ENCODE measurements at places on chromosomes 7 and 10. TPM values are rescaled to one million over a fixed set of nuclear protein-coding genes. Genes with fewer than 3 reads are reported as not detected.

GRCh38 chr7:118949031-118949430, 724.5 kb downstream of the ANKRD7 start:
- DNase-seq, result no peak

DNA sequence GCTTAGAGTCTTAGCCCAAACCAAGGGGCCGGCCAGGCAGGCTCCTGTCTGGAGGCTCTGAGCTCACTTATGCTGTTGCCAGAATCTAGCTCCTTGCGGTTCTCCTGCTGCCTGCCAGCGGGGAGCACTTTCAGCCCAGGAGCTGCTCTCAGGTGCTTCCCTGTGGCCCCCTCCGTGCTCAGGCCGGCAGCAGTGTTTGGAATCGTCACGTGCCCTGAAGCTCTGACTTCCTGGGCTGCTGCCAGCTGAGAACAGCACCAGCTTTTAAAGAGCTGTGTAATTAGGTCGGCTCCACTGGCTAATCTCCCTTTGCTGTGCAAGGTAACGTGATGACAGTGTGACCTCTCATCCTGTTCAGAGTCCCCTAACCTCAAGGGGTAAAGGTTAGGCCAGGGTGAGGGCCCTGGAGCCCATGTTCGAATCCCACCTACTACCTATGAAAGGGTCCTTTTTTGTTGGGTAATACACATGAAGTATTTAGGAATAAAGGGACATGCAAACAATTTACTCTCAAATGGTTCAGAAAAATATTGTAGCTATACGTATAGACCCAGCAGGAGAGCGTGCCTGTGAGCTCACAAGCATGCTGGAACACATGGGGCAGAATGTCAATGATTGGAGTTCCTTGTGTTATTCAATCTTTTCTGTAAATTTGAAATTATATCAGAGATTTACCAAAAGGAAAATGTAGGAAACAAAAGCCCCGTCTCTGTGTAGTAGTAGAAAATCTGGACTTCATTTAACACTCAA, 16.6 kb downstream of the ZNF862 start:
- peak; percentile 46 for DNase-seq

DNA sequence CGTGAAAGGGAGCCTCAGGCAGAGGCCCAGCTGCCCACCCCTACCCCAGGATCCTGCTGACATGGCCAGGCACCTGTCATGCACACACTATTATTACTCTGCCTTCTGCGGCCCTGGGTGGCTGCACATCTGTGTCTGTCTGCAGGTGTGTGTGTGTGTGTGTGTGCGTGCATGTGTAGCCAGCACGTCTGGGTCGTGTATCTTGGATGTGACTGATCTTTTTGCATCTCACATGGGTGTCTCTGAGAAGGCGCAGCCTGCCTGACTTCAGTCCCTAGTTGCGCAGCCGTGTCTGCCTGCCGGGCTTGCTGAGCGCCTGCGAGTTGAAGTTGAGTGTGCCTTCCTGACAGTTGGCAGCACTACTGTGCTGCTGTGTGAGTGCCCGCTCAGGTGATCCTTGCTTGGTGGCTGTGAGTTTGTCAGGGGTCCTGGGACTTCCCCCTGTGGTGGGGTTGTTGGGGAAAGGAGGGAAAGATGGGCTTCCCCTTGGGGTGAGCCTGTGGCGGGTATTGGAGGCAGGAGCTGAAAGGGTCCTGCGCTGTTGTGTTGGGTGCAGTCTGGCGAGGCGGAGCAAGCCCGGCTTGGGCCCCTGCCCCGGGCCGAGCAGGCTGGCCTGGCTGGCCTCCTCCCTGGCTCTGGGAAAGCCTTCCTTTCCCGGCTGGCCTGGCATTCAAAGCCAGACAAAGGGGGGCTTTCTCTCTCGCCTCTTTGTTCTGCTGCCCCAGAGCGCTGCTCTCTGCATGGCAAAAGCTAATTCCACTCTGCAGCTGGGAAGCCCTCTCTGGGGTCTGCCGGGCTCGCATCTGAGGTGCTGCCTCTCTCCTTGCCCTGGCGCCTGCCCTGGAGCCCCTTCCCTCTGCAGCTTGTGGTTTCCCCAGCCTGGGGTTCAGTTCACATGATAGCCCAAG, 4.9 kb downstream of the TRIM8 start:
- DNase-seq, result no peak

DNA sequence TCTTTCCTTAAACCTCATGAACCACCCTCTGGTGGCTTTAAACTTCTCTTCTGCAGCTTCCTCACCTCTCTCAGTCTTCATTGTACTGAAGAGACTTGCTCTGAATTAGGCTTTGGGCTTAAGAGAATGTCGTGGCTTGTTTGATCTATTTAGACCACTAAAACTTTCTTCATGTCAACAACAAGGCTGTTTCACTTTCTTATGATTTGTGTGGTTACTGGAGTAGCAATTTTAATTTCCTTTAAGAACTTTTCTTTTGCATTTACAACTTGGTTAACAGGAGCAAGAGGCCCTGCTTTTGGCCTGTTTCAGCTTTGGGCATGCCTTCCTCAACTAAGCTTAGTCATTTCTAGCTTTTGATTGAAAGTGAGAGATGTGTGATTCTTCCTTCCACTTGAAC, 38.1 kb upstream of the CDHR3 start:
- no peak for DNase-seq

- no peak for DNase-seq
Measured at GRCh38 chr10:25852364-25852941, 81.6 kb upstream of the MYO3A start.

- no peak for DNase-seq
Measured at GRCh38 chr10:69957886-69958555, 94.6 kb upstream of the MACROH2A2 start.

DNA sequence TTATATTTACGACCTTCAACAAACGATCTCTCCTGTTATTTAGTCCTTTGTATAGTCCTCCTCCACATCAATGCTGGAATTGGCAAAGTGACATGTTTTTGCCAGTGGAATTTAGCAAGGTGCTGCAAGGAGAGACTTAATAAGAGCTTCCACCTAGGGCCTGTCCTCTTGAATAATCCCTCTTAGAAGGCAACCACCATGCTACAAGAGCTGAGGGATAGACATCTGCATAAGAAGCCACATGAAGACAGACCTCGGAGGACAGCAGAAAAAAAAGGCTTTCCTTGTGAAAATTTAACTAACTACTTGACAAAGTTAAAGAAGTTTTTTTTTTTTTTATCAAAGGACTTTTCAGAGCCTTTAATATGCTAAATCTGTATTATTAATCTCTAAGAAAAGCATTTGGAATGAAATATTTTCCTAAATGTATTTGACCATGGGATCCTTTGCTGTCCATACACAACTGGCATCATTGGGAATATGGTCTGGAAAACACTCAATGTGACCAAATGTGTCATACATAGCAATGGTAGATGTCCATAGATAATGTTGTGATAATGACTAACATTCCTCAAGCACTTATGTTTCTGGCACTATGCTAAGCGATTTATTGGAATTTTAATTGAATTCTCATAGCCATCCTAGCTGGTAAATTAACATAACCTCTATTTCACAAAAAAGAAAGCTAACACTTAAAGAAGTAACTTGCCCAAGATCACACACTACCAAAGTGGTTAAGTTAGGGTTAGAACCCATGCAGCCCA, 13.2 kb downstream of the HYCC1 start:
- DNase-seq, result no peak

DNA sequence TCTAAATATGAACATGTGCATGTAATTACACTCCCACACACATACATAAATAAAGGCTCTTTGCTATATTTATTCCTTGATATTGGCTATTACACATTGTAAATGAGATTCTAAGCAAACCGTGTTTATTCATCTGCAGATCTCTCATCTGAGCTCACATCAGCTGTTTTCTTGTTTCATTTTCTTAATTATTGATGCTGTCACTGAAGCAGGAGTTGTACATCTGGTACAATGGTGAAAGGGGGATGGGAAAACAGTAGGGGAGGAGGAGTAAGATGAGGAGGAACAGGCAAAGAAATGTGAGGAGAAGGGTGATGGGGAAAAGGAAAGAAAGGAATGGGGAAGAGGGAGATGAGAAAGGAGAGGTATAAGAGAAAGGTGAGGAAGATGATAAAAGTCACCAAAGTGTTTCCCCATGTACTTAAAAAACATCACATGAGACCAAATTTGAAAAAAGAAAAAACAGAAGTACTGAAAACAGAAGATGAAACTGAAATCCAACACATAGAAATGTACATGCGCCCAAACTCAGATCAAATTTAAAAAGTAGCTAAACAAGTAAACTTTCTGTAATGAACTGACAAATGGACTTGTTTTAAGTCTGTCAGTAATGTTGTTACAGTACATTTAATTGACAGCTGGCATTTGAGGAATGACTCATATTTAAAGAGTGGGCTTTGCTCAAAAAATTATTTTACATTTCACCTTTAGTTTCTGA, 472.2 kb downstream of the ARL4A start:
- no peak for DNase-seq

DNA sequence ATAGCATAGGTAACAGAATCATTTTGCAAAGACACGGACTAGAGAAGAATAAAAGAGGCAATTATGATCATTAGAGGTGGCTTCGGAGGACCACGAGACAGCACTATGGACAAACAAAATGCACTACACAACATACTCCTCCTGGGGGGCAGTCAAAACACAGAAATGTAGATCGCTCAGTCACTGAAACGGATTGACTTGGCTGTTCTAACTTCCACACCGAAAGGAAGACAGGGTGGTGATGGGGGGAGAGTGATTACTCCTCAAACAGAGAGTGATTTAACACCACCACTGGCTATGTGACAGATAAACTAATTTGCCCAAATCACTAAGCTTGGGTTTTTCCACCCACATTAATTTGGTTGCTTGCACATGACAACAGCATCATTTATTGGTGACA, 14.1 kb upstream of the PPA1 start:
- no peak for DNase-seq

DNA sequence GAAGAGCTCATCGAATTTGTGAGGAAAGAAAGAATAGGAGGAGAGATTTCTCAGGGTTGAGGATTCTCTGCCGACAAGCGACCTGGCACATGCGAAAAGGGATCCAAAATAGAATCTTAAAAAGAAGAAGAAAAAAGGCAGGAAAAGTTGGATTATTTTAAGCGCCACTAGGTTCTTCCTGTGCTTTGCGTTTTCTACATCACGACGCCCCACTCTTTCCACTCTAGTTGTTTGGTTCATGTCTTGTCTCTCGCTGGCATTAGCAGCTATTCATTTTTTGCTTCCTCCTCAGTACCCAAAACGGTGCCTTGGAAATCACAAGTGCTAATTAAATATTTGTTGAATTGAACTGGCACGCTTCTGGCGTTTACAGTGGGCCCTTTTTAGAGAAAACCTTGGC, 674 bp upstream of the FRA10AC1 start:
- no peak for DNase-seq

DNA sequence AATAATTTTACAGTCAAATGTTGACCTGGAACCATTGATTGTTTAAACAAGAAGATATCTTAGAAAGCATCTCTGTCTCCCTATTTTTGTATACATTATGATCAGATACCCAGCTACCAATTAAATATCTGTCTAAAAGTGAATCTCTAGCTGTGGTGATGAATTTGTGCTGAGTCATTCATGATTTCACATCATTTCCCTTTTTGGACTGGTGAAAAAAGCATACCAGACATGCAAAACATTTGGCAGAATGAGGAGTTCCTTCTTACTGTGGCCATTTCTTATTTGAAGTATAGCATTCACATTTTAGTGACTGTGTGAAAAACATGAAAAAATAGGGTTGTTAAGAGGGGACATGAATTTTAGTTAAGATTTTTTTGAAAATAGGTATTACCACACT, 98.0 kb upstream of the GATA3 start:
- DNase-seq, result no peak

DNA sequence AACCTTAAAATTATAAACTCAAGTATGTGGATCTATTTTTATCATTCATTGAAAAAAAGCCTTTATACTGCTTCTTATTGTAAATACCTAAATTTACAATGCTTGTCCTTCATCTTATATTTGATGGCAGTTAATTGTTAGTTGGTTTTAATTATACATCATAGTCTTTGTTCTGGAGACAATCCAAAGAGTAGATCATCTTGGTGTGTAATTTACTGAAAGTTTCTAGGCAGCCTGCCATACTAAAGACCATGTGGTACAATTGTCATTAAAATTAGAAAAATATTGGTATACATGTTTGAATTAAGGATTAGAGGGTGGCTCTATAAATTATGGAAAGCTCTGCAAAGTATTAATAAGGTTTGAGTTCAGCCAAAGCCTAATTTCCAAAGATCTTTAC, 231.4 kb downstream of the KCND2 start:
- DNase-seq, result no peak

- no peak for DNase-seq
Measured at GRCh38 chr10:47116445-47116844, 183.6 kb upstream of the GDF10 start.

DNA sequence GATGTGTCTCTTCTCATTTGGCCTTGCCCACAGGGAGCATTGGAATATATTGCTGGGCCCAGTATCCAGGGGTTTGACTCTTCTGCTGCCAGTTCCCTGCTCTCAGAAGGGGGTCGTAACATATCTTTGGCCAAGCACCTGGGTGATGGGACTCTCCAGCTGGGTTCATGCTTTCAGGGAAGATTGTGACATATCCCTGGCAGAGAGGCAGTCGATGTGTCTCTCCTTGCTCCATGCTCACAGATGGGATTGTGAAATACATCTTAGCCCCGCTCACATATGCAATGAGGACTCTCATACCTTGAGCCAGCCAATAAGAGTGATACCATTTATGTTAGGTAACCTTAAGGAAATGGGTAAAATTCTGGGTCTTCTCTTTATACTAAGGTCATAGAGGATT, 39.2 kb upstream of the ZNF680 start:
- no peak for DNase-seq

- no peak for DNase-seq
Measured at GRCh38 chr7:97272237-97272975, 154.9 kb downstream of the SDHAF3 start.

DNA sequence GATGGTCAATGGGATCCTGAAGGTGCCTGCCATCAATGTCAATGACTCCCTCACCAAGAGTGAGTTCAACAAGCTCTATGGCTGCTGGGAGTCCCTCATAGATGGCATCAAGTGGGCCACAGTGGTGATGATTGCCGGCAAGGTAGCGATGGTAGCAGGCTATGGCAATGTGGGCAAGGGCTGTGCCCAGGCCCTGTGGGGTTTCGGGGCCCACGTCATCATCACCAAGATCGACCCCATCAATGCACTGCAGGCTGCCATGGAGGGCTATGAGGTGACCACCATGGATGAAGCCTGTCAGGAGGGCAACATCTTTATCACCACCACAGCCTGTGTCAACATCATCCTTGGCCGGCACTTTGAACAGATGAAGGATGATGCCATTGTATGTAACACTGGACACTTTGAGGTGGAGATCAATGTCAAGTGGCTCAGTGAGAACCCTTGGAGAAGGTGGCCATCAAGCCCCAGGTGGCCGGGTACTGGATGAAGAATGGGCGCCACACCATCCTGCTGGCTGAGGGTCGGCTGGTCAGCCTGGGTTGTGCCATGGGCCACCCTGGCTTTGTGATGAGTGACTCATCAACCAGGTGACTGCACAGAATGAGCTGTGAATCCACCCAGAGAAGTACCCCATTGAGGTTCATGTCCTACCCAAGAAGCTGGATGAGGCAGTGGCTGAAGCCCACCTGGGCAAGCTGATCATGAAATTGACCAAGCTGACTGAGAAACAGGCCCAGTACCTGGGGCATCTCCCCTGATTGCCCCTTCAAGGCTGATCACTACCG, 63.0 kb upstream of the ANTXRL start:
- no peak for DNase-seq

TMEM196 gene
- total RNA-seq, result not detected

EPHB6 gene
- total RNA-seq, result 21.2 TPM

CYP3A4 gene
- total RNA-seq, result not detected

TMEM270 gene
- not detected for total RNA-seq

CCDC172 gene
- total RNA-seq, result not detected

ARHGEF35 gene
- 4.6 TPM for total RNA-seq

PHYHIPL gene
- total RNA-seq, result not detected

MGAM2 gene
- under 0.01 TPM for total RNA-seq

GIMAP5 gene
- 41.1 TPM for total RNA-seq
